Hematopoietic multipotent progenitor cell treated with erythropoietin and hydrocortisone succinate and interleukin-3 and kit ligand, for 8 days (in vitro differentiated cells): ENCODE measurements at places on chromosomes 3 and 15.

GRCh38 chr3:189638276-189639031 lies 7.3 kb downstream of the TP63 start:
- DNase-seq, result no peak

DNA sequence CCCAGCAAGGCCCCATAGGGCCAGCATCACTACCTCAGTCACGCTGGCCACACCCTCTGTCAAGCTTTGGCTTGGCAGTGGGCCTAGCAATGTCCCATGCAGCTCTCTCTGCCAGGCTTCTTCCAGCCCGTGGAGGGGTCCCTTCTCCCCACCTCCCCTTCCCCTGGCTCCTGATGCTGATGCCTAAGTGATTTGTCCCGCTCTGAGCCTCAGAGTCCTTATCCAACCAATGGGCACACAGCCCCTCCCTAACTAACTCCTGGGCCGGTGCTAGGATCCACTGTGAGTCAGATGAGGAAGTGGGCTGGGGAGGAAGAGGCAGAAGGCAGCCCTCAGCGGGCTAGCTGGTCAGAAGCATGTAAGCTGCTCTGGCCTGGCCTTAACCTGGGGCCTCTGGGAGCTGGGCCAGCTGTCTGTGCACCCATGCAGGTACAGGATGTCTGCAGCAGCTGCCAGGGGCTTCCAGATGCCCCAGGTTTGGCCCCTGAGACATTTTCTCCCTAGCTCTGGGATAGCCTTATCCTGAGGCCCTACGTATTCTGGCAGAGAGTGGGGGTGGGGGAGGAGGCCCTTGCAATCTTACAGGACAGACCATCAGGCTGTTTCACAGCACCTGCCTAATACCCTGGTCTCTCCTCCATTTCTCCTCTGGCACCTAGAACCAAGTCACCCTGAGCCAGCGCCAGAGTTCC lies 740 bp upstream of the ZBTB47 start:
- DNase-seq, result peak; percentile 59

GRCh38 chr15:60399931-60400330 lies 2.1 kb upstream of the ANXA2 start:
- DNase-seq, result no peak

GRCh38 chr3:184186902-184187207 lies 856 bp downstream of the ABCF3 start:
- peak; percentile 16 for DNase-seq

- DNase-seq, result no peak
Observed at GRCh38 chr3:125292015-125292414, 79.5 kb upstream of the SLC12A8 start.

DNA sequence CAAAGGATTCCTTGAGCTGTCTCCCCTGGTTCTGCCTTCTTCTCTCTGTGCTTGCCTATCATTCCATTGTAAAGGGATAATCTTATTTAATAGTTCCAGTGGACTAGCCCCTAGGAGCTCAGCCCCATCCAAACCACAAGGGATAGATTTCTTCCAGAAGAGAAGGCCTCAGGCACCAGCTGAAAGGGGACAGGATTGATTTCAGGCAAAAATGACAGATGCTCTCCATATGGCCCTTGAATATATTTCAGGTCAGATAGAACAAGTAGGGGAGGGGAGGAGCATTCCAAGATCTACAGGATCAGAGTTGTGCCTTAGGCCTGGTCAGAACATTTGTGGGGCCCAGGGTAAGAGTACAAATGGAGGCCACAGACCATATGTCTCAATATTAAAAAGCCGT lies 85.3 kb downstream of the RPLP1 start:
- no peak for DNase-seq

- no peak for DNase-seq
Observed at GRCh38 chr15:96150254-96150653, 180.2 kb upstream of the NR2F2 start.

GRCh38 chr3:76961284-76961683 lies 78.6 kb upstream of the ROBO2 start:
- DNase-seq, result no peak

DNA sequence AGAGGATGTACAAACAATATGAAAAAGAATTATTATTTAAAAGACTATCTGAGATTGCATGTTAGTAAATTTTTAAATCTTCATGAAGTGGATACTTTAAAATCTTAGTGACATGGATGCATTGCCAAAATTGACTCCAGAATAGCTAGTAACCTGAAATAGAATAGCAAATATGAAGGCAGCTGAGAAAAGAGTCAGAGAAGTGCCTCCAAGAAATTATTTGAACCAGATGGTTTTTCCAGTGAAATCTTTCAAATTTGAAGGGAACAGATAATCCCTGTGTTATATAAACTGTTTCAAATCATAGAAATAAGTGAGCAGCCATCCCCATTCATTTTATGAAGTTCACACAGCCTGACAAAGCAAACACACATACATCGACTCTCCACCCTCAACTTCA lies 29.6 kb downstream of the FSIP1 start:
- no peak for DNase-seq

DNA sequence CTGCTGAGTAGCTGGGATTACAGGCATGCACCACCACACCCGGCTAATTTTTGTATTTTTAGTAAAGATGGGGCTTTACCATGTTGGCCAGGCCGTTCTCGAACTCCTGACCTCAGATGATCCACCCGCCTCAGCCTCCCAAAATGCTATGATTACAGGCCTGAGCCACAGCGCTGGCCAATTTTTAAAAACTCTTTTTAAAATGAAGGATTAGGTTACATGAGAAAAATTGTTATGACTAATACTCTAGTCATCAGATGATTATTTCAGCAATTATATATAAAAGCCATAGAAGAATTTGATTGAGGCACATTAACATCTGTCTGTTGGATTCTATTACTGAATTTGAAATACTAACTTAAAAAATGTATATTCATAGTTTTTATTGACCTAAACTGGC lies 134.1 kb upstream of the MNS1 start:
- DNase-seq, result no peak

DNA sequence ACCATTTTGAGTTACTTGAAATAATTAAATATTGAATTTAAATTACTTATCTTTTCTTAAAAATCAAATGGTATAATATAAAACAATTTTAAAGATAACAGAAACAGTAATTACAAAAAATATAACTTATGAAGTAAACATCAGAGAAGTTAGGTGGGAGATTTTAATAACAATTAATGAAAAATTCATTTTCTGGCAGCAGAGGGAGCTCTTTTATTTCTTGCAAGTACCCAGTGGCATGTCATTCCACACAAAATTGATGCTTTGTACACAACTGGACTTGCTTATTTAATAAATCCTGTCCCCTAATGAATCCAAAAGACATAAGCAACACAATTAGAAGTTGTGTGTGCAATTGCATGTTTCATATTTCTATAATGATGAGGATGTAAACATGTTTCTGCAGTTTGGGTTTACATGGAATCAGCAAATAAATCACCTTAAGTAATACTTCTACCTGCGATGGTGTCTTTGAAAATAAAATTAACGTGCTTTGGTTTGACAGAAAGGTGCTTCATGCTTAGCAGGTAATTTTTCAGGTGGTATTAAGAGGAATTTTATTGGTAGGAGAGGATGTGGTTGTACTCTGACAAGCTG lies 861.3 kb downstream of the ZPLD1 start:
- peak; percentile 35 for DNase-seq

DNA sequence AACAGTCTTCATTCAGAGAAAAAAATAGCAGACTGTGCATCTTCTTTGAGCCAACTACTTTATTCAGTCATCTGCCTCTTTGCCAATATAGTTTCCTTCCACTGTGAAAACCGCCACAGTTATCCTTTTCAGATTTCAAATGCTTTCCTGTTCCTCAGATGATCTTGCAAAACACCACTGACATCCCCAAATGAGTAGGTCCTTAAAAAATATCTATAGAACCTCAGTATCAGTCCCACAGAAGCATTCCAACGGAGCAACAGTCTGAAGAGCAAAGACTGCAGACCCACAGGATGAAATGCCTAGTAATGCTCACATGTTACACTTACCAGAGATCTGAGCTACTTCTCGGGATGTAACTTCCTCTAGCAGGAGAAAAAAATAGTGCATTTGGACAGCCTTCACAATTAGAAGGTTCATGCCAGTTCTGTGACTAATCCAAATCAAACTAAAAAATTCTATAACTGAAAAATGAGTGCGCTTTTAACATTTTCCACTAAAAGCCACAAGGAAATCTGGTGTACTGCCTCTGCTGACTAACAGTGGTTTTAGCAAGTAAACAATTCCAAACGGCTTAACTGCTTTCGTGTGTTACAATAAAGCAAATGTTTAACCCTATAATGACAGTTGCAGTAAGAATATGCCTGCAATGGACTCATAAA lies at the start of gene ANKRD28:
ANKRD28 (minus strand) TSS at position 338 of the 662 bp plus-strand sequence. CDS start 1,458 bp downstream, outside the sequence.
- peak; percentile 84 for DNase-seq

DNA sequence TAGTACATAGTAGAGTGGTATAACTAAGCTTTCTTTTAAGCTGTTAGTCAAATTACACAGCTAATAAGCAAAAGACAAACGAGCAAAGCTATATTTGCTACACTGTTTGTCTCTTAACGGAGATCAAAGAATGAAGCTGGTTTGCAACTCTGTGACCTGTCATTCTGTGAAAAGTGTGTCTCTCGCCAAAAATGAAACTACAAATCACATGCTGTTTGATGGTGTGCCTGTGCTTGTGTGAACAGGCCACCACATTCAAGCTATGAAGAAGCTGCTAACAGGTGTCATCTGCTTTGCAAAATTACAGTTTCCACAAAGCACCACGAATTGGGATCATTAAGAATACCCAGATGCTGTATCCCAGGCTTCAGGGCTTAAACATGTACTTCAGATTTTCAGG lies 667.8 kb upstream of the NAALADL2 start:
- DNase-seq, result no peak

GRCh38 chr15:66126031-66126441 lies 127.5 kb downstream of the MEGF11 start:
- no peak for DNase-seq

GRCh38 chr3:48662145-48662752 lies 437 bp downstream of the CELSR3 start:
- no peak for DNase-seq

- DNase-seq, result no peak
Observed at GRCh38 chr15:95464509-95464908, 866.0 kb upstream of the NR2F2 start.

- DNase-seq, result no peak
Observed at GRCh38 chr3:11246663-11246970, 25.6 kb upstream of the ATG7 start.

- DNase-seq, result no peak
Observed at GRCh38 chr3:5791558-5791957, 604.1 kb downstream of the EDEM1 start.

- DNase-seq, result no peak
Observed at GRCh38 chr3:129822679-129823078, 70.8 kb downstream of the TMCC1 start.
